ENCODE measurements at places on chromosomes 1 and 21. TPM values are rescaled to one million over a fixed set of nuclear protein-coding genes. Genes with fewer than 3 reads are reported as not detected.
A peak's percentile ranks its signal among the peaks of the same experiment; 100 is the strongest.

DIPK1A gene
- 12.9 TPM for total RNA-seq

DNA sequence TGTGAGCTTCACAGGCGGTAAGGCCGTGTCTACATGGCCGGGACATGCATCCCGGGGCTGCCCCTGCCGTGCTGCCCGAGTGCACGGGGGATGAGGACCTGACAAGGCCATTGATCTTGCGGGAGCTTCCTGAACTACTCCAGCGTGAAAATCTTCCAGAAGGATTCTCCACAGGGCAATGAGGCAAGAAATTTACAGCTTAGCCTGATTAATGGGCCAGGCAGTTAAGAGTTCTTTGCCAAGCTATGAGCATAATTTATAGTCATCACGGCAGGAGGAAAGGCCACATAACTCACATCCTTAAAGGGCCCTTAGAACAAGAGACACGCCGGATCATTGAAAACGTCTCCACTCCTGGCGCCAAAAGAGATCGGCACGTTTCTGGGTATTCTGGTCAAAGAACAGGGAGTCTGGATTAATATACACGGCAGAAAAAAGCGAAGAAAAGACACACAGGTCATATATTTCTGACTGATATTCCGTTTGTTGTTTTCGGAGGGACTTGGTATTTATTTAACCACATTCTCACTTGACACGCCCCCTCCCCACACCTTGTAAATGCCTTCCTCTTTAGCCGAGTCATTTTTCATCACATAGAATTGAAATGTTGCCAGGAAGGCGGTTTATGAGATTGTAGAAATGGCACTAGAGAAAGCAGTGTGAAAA, 180.5 kb downstream of the DYRK1A start:
- no peak for DNase-seq

- peak; percentile 74 for DNase-seq
Measured at GRCh38 chr21:45262616-45263015, 25.1 kb downstream of the POFUT2 start.

DNA sequence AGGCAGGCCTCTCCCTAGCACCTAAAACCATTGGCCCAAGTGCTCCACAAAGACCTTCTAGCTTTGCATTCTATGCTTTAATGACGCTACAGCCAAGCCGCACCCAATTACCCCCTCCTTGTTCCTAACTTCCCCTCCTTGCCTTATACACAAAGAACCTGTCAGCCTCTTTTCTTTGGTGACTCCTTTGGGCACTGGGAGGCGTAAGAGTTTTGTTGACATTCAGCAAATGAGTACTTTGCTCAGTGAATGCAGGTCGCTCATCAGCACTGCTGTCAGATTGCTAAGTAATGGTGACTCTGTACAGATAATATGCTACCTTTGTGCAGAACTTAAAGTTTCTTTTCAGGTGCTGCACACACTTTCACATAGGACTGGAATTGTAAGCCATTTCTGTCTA, 187.6 kb upstream of the FAM78B start:
- DNase-seq, result no peak

GRCh38 chr1:6511561-6512244, 20.2 kb upstream of the PLEKHG5 start:
- DNase-seq, result no peak

DNA sequence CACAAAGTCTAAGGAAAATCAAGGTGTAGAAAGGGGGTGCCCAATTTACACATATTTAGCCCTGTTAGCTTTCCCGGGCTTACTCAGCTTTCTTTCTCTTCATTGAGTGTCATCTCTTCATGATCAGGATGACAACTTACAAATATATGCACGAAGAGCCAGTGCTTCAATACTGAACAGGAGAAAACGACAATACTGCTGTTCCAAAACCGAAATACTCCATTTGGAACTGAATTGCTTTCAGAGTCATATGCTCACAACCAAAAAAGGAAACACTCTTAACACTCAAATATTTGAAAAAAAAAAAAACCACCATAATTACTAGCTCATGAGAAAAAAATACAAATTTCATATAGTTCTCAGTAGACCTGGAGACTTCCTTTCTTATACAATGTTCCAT, 272.1 kb upstream of the DUSP10 start:
- DNase-seq, result no peak

GRCh38 chr1:211920141-211920572, 89.6 kb upstream of the LPGAT1 start:
- no peak for DNase-seq

GRCh38 chr1:2555634-2556276, 416 bp upstream of the TNFRSF14 start:
- DNase-seq, result peak; percentile 88

GRCh38 chr1:31798086-31798432, 17.8 kb downstream of the SPOCD1 start:
- peak; percentile 3 for DNase-seq

PDE4B gene
- total RNA-seq, result 6.2 TPM

DNA sequence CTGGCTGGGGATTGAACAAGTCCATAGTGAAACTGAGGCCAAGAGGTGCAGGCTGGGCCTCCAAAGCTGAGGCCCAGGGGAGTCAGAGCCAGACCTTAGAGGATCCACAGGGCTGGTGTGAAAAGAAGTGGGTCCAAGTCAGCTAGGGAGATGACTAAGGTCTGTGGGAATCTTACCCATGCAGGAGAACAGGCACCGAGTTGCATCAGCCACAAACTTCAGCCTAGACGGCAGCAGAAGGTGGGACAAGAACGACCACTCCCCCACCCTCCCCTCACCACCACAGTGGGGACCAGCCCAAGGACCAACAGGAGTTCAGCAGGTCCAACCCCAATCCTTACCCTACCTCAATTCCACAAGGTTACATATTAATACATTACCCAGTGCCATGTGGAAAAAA, 282.3 kb downstream of the TTLL7 start:
- DNase-seq, result no peak

DNA sequence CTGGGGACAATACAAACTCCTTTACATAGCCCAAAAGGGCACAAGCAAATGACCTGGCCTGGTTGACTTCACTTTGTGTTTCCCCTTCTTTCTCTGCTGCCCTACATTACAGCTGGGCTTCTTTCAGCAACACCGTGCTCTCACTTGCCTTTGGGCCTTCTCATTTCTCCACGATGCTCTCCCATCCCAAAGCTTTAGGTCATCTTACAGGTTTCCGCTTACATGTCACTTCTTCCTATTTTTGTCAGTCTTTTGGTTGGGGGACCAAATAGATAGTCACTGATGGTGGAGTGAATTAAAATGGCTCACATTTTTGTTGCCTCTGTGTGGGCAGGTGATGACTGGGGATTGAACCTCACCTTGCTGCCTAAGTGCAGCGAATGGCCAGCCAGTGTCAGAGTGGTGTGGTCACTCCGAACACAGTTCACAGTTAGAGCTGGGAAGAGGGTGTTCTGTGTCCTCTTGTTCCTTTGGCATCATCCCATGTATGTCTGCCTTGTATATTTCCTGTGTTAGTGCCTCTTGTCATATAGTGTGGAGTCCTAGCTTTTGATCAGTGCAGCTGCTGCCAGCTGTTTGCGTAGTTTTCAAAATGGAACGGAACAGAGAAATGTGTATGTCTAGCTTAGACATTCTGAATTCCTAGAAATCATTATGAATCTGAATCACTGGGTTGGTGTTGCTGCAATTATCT, 134.8 kb downstream of the NOS1AP start:
- DNase-seq, result no peak

- DNase-seq, result no peak
Measured at GRCh38 chr1:27600498-27601175, 3.3 kb downstream of the AHDC1 start.

- no peak for DNase-seq
Measured at GRCh38 chr1:238119060-238119459, 228.3 kb upstream of the ZP4 start.

GRCh38 chr1:47618222-47618720, 180.4 kb downstream of the FOXD2 start:
- no peak for DNase-seq

FAM78B gene
- total RNA-seq, result 0.64 TPM

GRCh38 chr1:154753426-154753825, 116.7 kb downstream of the KCNN3 start:
- DNase-seq, result no peak

- no peak for DNase-seq
Measured at GRCh38 chr1:194281376-194281775, 1095.0 kb upstream of the B3GALT2 start.

DNA sequence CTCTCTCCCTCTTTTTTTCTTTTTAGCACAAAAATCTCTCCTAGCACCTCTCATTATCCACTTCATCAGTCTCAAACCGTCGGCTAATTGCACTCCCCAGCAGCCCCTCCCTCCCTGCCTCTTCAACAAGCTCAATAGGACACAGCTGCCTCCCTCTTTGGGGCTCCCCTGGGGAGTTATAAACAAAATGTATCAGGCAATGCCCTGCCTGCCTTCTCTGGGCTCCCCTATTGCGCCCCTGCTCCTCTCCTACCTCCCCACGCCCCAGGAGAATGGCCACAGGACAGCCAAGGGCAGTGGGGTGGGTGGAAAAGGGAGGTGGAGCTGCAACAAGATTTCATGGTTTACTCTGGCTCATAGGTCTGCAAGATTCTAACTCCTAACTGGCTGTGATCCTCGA, 147.1 kb upstream of the GRIK3 start:
- no peak for DNase-seq

DNA sequence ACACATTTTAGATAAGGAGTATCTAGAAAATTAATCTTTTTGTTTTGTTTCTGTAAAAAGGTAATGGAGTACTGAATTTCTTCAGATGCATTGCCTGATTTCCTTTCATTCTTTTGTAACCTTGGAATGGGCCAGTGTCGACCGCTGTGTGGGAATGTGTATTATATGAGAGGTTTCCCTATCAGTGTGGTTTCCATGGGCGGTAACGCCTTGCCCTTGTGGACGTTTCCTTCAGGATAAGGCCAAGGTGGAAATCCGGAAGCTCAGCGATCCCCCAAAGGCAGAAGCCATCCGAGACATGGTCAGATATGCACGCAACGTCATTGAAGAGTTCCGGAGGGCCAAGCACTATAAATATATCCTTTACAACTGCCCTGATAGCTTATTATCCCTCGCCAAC, 49.8 kb downstream of the SMYD2 start:
- no peak for DNase-seq

- DNase-seq, result no peak
Measured at GRCh38 chr1:53731043-53731600, 7.8 kb downstream of the GLIS1 start.

DNA sequence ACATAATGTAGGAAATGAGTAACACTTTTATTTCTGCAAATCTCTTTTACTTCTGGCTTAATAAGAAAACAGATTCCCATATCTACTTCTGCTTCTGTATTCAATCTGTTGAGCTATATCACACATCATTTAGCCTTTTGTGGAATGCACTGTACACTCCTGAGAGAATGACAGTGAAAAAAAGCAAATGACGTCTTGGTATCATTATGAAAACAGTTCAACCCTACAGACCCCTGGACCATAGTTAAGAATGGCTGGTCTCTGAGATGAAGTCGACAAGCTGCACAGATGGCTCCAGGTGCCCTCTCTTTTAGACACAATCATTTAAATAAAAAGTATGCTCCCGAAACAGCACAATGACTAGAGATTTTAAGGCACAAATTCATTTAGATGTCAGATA, 247.0 kb downstream of the RERE start:
- no peak for DNase-seq

OLFML2B gene
- total RNA-seq, result 5.2 TPM

DNA sequence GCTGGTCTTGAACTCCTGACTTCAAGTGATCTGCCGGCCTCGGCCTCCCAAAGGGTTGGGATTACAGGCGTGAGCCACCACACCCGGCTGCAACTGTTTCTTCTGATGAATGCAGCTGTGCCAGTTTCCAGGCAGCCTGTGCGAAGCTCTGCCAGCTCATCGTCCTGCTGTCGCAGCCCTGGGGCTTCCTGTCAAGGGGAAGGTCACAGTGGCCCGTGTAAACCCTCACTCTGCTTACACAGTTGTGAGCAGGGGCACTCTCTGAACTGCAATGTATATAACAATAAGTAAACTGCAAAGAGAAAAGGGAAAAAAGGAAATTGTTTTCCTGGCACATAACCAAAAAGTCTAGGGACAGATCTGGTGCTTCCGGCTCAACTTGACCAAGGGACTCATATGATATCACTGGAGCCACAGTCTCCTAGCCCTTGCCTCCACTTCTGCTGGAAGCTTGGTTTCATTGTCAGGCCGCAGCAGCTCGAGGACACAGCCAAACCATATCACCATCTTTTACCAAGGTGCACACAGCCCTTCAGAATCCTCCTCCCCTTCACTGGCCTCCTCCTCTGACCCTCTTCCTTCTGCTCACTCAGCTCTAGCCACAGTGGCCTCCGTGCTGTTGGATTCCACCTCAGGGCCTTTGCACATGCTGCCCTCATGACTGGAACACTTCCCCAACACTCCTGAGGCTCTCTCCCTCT, 22.8 kb upstream of the LBR start:
- DNase-seq, result peak; percentile 16

EFNA1 gene
- total RNA-seq, result 18.5 TPM

DNA sequence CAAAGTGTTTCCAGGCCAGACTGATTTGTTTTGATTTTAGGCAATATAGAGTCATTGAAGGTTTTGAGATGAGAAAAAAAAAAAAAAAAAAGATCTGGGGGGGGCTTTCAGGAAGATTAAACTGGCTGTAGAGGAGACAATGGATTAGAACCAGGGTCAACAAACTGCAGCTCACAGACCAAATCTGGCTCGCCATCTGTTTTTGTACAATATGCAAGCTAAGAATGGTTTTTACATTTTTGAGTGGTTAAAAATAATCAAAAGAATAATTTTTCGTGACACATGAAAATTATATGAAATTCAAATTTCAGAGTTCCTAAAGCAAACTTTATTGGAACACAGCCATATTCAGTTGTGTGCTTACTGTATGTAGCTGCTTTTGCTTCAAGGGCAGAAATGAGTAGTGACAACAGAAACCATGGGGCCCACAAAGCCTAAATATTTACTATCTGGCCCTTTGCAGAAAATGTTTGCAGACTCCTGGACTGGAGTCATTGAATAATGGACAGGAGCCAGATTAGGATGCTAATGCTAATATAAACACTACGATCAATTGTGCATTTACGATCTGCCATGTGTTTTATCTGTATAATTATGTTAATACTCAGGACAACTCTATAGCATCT, 375.7 kb upstream of the DAB1 start:
- DNase-seq, result no peak

GRCh38 chr21:25557180-25557579, 50.1 kb downstream of the MRPL39 start:
- no peak for DNase-seq

FAM131C gene
- not detected for total RNA-seq

CYP4X1 gene
- not detected for total RNA-seq

GRCh38 chr1:6811583-6811982, 26.3 kb downstream of the CAMTA1 start:
- DNase-seq, result no peak

GRCh38 chr1:228291906-228292608, 84.2 kb downstream of the OBSCN start:
- DNase-seq, result no peak

UCHL5 gene
- 13.7 TPM for total RNA-seq

DNA sequence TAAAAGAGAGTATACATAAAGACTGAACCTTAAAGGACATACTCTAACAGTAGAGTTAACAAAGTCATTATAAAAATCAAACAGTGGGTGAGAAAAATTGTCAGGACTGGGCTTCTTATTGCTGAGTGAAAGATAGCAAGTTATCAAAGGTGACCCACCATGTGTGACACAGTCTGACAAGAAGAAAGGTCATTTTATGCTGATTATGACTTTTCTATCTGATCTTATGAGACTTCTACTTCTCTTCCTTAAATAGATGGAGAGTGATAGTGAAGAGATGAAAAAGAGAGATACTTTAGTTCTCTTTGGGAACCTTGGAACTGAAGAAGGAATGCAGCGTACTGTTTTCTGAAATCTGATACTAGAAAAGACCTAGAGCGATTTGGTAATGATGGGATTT, 2157.1 kb downstream of the NCAM2 start:
- no peak for DNase-seq

SH2D5 gene
- total RNA-seq, result not detected

- no peak for DNase-seq
Measured at GRCh38 chr1:163981500-163982030, 577.4 kb upstream of the PBX1 start.

RNF187 gene
- total RNA-seq, result 25.4 TPM

Measured in transverse colon (tissue), 4 donors.